ENCODE measurements at places on chromosomes 3 and 15. TPM values are rescaled to one million over a fixed set of nuclear protein-coding genes. Genes with fewer than 3 reads are reported as not detected.

DNA sequence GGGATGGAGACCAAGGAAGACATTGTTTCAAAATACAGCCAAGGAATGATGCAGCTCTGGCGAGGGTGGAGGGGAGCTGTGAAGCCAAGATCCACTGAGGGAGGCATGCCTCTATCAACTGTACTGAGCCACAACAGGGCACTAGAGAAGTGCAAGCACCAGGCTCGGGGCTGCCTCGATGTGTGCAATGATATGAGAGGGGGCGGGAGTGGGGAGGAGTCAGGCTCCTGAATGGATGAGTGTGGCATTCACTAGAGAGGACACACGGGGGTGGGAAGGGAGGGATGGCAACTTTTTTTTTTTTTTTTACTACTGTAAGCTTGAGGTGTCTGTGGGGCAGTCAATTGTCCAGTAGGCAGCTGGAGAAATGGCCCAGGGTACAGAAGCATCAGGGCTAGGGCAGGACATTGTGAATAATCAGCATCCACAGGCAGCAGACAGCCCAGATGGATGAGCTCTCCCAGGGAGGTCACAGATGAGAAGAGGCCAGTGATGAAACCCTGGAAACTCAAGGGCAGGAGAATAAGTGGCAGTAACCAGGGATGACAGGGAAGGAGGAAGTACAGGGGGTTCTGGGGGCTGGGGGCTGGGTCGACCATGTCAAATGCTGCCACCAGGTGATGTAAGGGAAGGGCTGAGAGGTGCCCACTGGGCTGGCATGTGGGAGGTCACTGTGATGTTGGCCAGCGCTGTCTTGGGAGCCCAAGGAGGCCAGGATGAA is 5.9 kb downstream of the STOML1 start:
- no peaks in the 10 kb centered on the region for H3K4me1 ChIP-seq
- DNase-seq: no peak
- H3K27ac ChIP-seq: no peak overlapping the region
- no peaks in the 10 kb centered on the region for H3K36me3 ChIP-seq
- H3K4me3 ChIP-seq: no peak overlapping the region

GRCh38 chr15:58684751-58685150 is 64.8 kb downstream of the ADAM10 start:
- no peaks in the 10 kb centered on the region for H3K4me1 ChIP-seq
- no peak overlapping the region for H3K27ac ChIP-seq
- H3K36me3 ChIP-seq: no peaks in the 10 kb centered on the region
- no peak for DNase-seq
- no peak overlapping the region for H3K4me3 ChIP-seq

GRCh38 chr15:80485370-80486164 is 81.4 kb downstream of the ARNT2 start:
- H3K36me3 ChIP-seq: peaks cover 6% of the 10 kb centered on the region
- no peak for DNase-seq
- no peak overlapping the region for H3K4me3 ChIP-seq
- no peak overlapping the region for H3K27ac ChIP-seq

The LSMEM2 gene
- total RNA-seq: 0.24 TPM

GRCh38 chr3:180571831-180572598 is 29.9 kb upstream of the TTC14 start:
- H3K36me3 ChIP-seq: no peaks in the 10 kb centered on the region
- H3K27ac ChIP-seq: no peak overlapping the region
- DNase-seq: no peak
- H3K4me3 ChIP-seq: no peak overlapping the region

GRCh38 chr15:48384616-48385015 is 53.4 kb downstream of the DUT start:
- H3K36me3 ChIP-seq: no peaks in the 10 kb centered on the region
- H3K27ac ChIP-seq: no peak overlapping the region
- no peaks in the 10 kb centered on the region for H3K27me3 ChIP-seq
- H3K4me3 ChIP-seq: no peak overlapping the region
- DNase-seq: no peak

Data from H9 (cell line).